ENCODE measurements at places on chromosomes 7 and 10. TPM values are rescaled to one million over a fixed set of nuclear protein-coding genes. Genes with fewer than 3 reads are reported as not detected.

Gene PDZD7
- 6.1 TPM for total RNA-seq

Gene INHBA
- total RNA-seq: 0.10 TPM

Gene ARHGEF35
- total RNA-seq: 17.4 TPM

Gene HKDC1
- 1.7 TPM for total RNA-seq

Gene TMEM26
- total RNA-seq: not detected

Gene MYOZ1
- total RNA-seq: not detected

Gene OPN4
- total RNA-seq: not detected

- H3K4me3 ChIP-seq: no peak overlapping the region
- peaks cover 12% of the 10 kb centered on the region for H3K27me3 ChIP-seq
- no peak for DNase-seq
- H3K36me3 ChIP-seq: no peaks in the 10 kb centered on the region
- no peak overlapping the region for H3K27ac ChIP-seq
- peaks cover 5% of the 10 kb centered on the region for H3K4me1 ChIP-seq
Observed at GRCh38 chr7:128915841-128916642, 5.5 kb upstream of the KCP start.

DNA sequence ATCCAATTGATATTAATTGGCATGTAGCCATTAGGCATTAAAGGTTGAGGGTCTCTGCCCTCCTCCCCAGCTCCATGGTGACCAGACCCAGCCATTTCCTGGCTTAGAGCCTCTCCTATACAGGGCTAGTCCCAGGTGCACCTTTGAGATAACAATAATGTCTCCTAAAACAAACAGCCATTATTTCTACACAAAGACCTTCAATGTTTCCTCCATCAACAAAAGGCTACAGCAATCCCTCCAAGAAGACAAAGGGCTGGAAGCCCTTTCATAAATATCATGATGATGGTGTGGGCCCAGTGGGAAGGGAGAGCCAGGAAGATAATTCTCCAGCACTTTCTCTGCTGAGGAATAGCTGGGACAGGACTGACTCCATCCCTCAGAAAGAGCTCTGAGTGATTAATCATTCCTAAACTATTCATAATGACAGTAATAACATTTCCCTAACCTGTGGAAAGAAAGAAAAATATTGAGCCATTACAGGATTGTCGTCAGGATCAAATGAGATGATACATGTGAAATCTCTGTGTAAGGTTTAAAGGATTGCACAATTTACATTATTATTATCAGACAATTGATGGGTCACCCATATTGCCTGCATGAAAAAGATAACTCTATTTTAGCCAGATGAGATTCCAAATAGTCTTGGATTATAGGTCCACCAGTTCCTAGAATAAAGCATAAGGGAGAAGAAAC, 10.2 kb downstream of the PKD2L1 start:
- H3K27ac ChIP-seq: no peak overlapping the region
- no peak for DNase-seq
- no peaks in the 10 kb centered on the region for H3K36me3 ChIP-seq

DNA sequence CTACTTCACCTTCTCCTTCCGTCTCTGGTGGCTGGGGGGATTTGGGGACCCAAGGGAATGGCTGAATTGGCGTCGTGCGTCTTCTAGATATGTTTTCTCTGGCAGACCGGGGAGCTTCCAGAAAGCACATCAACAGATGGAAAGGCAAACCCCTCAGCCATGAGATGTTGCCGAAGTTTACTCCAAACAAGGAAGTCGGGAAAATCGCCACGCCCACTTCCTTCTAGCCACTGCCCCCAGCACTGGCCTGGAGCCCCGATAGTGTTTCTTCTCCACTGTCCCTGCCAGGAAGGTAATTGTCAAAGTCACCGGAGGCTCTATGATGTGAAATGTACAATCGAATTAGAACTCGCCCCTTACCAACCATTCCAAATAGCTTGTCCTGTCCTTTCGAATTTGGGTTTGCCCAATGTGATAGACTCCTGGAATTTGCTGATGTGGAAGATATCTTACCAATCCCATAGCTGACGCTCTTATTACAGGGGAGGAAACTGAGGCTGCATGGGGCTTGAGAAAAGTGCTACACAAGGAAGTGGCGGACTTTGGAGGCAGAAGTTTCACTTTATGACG, 191.0 kb downstream of the LSM5 start:
- H3K4me1 ChIP-seq: no peaks in the 10 kb centered on the region
- no peak overlapping the region for H3K4me3 ChIP-seq
- H3K27ac ChIP-seq: no peak overlapping the region
- peaks cover 44% of the 10 kb centered on the region for H3K27me3 ChIP-seq
- DNase-seq: no peak

DNA sequence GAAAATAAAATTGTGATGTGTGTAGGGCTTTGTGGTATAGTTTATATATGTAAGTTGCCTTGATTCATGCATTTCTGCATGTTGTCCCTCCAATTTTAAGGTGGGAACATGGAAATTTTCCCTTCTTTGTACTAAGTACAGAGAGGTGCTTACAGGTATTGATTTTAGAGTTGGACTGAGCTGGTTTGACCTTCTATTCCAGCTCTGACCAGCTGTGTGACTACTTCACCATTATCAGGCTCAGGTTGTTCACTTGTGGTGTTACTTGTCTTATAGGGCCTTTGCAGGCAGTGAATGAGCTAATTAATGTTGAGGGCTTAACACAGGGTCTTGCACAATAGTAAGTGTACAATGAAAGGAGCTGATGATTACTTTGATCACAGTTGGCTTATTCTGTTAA, 16.3 kb downstream of the ZNF804B start:
- H3K27me3 ChIP-seq: no peaks in the 10 kb centered on the region
- no peak for DNase-seq
- H3K27ac ChIP-seq: no peak overlapping the region
- H3K4me1 ChIP-seq: no peaks in the 10 kb centered on the region

- no peaks in the 10 kb centered on the region for H3K27me3 ChIP-seq
- no peaks in the 10 kb centered on the region for H3K36me3 ChIP-seq
- peaks cover 3% of the 10 kb centered on the region for H3K4me1 ChIP-seq
- H3K27ac ChIP-seq: no peak overlapping the region
- peak; percentile 24 for DNase-seq
Observed at GRCh38 chr10:58952747-58953466, 223.5 kb upstream of the PHYHIPL start.

DNA sequence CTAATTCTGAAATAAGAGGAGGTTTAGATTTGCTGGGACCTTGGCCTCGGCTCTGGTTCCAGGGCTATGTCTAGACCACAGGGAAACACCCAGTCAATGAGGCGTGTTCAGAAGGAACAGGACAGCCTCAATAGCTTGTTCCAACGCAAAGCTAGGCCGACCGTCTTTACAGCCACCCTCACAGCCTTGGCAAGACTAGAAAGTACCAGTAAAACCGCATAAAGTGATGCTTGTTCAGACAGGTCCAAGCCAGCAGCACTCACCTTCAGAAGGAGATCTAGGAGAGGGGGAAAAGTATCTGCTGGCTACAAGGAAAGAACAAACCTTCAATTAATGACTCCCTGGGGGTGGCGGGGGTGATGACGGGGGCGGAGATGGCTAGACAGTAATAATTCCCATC, 50.1 kb upstream of the LMTK2 start:
- H3K27me3 ChIP-seq: no peaks in the 10 kb centered on the region
- no peak overlapping the region for H3K4me3 ChIP-seq
- no peaks in the 10 kb centered on the region for H3K36me3 ChIP-seq
- no peak overlapping the region for H3K27ac ChIP-seq
- no peak for DNase-seq

DNA sequence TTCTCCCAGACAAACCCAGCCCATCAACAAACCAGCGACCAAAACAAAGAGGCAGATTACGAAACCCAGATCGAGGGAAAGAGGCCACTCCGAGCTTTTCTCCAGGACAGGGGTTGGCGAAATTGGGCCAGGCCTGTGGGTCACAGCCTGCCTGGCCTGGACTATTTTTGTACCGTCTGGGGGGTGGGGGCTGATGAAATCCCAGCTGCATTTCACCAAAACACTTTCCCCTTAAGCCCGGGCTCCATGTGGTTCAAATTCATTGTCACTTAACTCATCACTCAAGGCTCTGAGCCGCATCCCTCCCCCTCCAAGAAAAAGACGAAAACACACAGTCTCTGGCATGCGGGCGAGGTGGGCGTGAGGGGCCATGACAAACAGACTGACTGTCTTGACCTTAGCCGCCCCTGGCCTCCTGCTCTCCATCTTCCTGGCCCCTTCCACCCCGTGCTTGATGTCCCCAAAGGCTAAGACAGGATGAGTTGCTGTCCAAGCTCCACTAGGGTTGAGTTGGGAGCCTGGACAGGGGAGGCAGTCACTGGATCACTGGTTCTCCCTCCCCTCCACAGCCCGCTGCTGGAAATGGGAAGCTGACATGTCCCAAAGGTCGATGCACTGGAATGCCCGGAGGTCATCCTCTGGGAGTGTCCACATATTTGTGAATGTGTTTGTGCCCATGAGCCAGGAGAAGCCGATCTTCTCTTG, 19.2 kb downstream of the TMEM270 start:
- DNase-seq: no peak
- H3K4me1 ChIP-seq: no peaks in the 10 kb centered on the region
- H3K27ac ChIP-seq: no peak overlapping the region

DNA sequence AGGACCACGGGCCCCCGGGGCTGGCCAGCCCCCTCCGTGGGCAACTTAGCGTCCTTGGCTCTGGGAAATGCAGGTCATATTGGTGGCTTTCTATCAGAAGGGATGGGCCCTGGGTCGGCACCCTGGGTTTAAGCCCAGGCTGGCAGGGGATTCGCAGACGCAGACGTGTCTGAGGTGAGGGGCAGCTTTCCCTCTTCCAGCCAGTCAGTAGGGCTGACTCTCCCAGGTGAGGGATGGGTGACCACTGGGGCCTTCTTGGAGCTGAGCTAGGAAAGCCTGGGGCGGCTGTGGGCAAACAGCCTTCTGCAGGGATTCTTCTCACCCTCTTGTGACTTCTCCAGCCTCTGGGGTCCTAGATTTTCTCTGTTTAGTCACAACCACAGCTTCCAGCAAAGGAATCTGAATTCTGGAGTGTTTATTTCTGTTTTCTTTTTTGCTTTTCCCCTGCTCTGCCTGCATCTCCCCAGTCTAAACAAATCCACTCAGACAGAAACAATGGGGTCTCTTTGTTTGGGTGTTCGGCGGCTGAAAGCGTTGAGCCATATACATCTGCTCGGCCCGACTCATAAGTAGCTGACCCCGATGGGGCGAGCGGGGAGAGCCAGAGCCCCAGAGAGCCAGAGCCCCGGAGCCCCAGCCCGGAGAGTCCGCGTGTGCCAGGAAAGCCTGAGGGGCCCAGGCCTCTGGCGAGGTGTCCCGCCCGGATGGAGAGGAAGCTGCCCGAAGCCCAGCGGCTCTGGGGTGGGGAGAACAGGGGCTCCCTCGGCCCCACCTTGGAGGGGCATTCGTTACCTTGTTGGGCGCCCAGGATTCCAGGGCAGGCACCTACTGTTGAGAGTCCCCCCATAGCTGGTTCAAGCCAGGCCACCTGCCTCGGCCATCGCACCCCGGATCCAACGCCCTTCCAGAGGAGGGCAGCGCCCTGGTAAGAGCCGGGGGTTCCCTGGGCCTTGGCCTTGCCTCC, 2.0 kb downstream of the MNX1 start:
- no peaks in the 10 kb centered on the region for H3K36me3 ChIP-seq
- no peak for DNase-seq
- peaks cover 14% of the 10 kb centered on the region for H3K4me1 ChIP-seq
- no peaks in the 10 kb centered on the region for H3K27me3 ChIP-seq

- H3K4me1 ChIP-seq: peaks cover 20% of the 10 kb centered on the region
- H3K27ac ChIP-seq: no peak overlapping the region
- H3K4me3 ChIP-seq: no peak overlapping the region
- no peaks in the 10 kb centered on the region for H3K27me3 ChIP-seq
- DNase-seq: no peak
- no peaks in the 10 kb centered on the region for H3K36me3 ChIP-seq
Observed at GRCh38 chr7:3245077-3245476, 56.0 kb upstream of the SDK1 start.

GRCh38 chr7:500521-501420, 18.9 kb downstream of the PDGFA start:
- no peak overlapping the region for H3K4me3 ChIP-seq
- H3K4me1 ChIP-seq: no peaks in the 10 kb centered on the region
- no peak for DNase-seq
- peaks cover 16% of the 10 kb centered on the region for H3K36me3 ChIP-seq
- H3K27ac ChIP-seq: no peak overlapping the region

- H3K27ac ChIP-seq: no peak overlapping the region
- H3K36me3 ChIP-seq: no peaks in the 10 kb centered on the region
- no peaks in the 10 kb centered on the region for H3K4me1 ChIP-seq
- H3K27me3 ChIP-seq: no peaks in the 10 kb centered on the region
Observed at GRCh38 chr7:44935583-44935982, 43.2 kb downstream of the MYO1G start.

DNA sequence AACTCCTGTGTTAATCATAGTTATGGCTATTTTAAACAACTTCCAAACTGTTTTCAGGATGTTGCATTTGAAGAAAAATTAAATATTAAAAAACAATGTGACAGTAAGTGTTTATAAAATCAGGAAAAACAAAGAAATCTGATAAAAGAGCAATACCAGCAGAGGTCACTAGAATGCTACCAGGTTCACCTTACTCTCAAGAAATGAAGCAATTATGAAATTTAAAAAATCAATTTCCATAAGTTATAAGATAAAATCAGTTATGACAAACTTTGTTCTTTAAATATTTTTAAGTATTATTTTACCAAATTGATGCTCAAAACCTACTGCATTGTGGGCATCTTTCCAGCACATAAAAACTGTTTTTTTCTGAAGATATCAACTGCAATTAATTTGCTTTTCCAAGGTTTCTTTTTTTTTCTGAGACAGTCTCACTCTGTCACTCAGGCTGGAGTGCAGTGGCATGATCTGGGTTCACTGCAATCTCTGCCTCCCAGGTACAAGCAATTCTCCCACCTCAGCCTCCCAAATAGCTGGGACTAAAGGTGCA, 50.7 kb upstream of the RHEB start:
- peak; percentile 12 for DNase-seq
- H3K27me3 ChIP-seq: no peaks in the 10 kb centered on the region
- no peak overlapping the region for H3K4me3 ChIP-seq
- H3K27ac ChIP-seq: no peak overlapping the region

DNA sequence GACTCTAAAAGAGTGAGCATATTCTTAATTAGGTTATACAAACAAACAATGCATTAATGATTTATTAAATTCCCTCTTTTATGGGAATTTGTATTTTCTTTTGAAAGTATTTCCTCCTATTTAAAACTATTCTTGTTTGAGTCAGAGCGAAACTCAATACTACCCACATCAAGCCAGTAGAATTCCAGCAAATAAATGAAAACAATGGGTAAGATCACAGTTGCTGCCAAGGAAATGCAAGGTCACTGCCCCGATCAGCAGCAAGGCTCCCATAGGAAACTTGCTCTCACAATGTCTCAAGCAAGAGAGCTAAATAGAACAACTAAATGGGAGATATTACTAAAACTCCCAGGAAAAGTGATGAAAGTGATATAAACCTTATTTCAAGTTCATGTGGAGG, 206.3 kb downstream of the THSD7A start:
- no peaks in the 10 kb centered on the region for H3K27me3 ChIP-seq
- H3K36me3 ChIP-seq: no peaks in the 10 kb centered on the region
- no peak overlapping the region for H3K27ac ChIP-seq
- H3K4me1 ChIP-seq: peaks cover 14% of the 10 kb centered on the region
- no peak for DNase-seq

GRCh38 chr7:100044718-100045117, 4.9 kb upstream of the ZSCAN21 start:
- no peak overlapping the region for H3K4me3 ChIP-seq
- no peaks in the 10 kb centered on the region for H3K27me3 ChIP-seq
- no peak for DNase-seq
- no peak overlapping the region for H3K27ac ChIP-seq

All from HCT116 (cell line).